Progenitor cell of endocrine pancreas (in vitro differentiated cells): ENCODE measurements at places on chromosomes 6 and 20.

DNA sequence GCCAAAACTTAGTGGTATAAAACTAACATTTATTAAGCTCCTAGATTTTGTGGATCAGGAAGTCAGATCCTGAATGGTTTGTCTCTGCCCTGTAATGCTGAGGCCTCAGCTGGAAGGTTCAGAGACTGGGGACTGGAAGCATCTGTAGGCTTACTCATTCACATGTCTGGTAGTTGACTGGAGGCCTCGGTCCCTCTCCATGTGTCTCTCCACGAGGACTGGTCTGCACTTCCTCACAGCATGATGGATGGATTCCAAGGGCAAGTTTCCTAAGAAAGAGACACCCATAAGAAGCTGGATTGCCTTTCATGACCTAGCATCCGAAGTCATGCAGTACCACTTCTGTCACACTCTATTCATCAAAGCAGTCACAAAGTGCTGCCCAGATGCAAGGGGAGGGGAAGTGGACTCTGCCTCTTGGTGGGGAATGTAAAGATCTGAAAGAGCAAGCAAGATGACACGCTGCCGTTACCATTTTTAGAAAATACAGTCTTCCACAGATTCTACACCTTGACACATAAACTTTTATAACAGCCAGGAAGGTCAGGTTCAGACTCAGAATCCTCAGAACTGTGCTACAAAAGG, 17.2 kb upstream of the MDGA1 start:
- H3K27me3 ChIP-seq, result peaks cover 31% of the 10 kb centered on the region
- no peak overlapping the region for H3K4me3 ChIP-seq
- DNase-seq, result no peak
- H3K27ac ChIP-seq, result no peak overlapping the region

DNA sequence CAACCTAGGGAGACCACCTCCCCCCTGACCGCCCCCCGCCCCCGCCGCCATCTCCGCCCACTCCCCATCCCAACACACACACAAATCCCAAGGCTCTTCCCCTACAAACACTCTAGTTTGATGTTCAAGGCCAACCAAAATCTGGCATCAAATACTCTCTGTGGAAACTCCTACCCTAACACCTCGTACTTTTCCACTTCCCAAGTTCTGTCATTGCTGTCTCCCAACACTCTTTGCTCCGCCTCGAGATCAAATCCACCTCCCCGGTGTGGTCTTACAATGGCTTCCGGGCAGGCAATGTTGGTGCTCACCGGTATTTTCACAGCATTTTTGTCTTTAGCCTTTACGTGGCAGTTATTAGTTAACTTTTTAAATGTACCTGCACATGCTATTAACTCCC, 4.8 kb upstream of the QKI start:
- H3K27me3 ChIP-seq, result no peaks in the 10 kb centered on the region
- H3K4me1 ChIP-seq, result peaks cover 15% of the 10 kb centered on the region
- peaks cover 3% of the 10 kb centered on the region for H3K36me3 ChIP-seq
- DNase-seq, result no peak

DNA sequence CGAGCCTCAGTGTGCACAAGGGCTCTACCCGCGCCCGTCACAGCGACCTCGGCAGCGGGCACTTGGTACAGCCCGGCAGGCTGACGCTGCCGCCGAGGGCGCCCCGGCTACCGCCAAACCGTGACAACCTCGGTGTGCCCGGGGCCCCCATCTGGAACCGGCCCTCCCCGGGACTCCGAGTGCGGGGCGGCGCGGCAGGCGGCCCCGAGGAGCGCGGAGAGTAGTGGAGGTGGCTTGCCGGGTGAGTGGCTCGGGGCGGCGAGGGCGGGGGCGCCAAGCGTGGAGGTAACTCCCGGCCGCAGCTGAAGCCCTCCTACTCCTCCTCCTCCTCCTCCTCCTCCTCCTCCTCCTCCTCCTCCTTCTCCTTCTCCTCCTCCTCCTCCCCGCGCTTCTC, at the start of gene ISM1:
TSS of gene ISM1 (plus strand) at position 371 of the 394 bp plus-strand sequence. CDS start 503 bp downstream, outside the sequence.
- H3K4me1 ChIP-seq, result peaks cover 8% of the 10 kb centered on the region
- no peaks in the 10 kb centered on the region for H3K36me3 ChIP-seq
- peaks cover 79% of the 10 kb centered on the region for H3K27me3 ChIP-seq
- H3K4me3 ChIP-seq, result peak within 1 kb of the TSS; percentile 78
- DNase-seq, result peak; percentile 26

GRCh38 chr6:44049163-44049988, 77.9 kb downstream of the MRPL14 start:
- H3K27me3 ChIP-seq, result peaks cover 6% of the 10 kb centered on the region
- H3K4me1 ChIP-seq, result peaks cover 18% of the 10 kb centered on the region
- no peaks in the 10 kb centered on the region for H3K36me3 ChIP-seq
- H3K4me3 ChIP-seq, result no peak overlapping the region
- no peak overlapping the region for H3K27ac ChIP-seq
- DNase-seq, result no peak

GRCh38 chr20:59235226-59235625, 65.2 kb upstream of the EDN3 start:
- H3K4me1 ChIP-seq, result peaks cover 3% of the 10 kb centered on the region
- H3K36me3 ChIP-seq, result no peaks in the 10 kb centered on the region
- peaks cover 60% of the 10 kb centered on the region for H3K27me3 ChIP-seq
- H3K4me3 ChIP-seq, result no peak overlapping the region
